Hippocampal formation (tissue), 2 donors: ENCODE measurements at places on chromosomes 2 and 18.

- no peak for DNase-seq
Observed at GRCh38 chr2:134393075-134393461, 139.2 kb downstream of the MGAT5 start.

- no peak for DNase-seq
Observed at GRCh38 chr2:164913640-164914350, 41.5 kb downstream of the SLC38A11 start.

- DNase-seq: peak; percentile 46
Observed at GRCh38 chr2:169397697-169398096, 35.4 kb upstream of the LRP2 start.

- no peak for DNase-seq
Observed at GRCh38 chr2:28577791-28578680, 82.2 kb downstream of the PLB1 start.

GRCh38 chr2:174024524-174025270, 59.5 kb upstream of the SP3 start:
- peak; percentile 14 for DNase-seq

DNA sequence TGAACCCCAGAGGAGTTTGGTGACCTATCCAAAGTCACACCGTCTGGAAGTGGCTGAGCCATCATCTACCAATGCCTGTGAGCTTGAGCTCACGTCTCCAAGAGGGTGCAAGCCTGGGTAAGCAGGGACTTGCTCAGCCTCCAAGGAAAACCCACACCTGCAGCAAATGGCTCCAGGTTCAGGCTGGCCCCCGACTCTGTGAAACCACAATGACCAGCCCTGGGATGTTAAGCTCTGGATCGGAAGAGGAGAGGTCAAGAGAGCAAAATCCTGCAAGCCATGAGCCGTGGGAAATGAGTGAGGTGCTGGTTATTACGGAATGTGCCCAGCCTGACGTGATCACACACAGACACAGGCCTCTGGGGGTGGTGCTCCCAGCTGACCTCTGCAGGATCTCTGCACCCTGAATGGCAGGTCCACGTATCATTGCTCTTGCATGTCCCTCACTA, 94.1 kb upstream of the OTOS start:
- no peak for DNase-seq

DNA sequence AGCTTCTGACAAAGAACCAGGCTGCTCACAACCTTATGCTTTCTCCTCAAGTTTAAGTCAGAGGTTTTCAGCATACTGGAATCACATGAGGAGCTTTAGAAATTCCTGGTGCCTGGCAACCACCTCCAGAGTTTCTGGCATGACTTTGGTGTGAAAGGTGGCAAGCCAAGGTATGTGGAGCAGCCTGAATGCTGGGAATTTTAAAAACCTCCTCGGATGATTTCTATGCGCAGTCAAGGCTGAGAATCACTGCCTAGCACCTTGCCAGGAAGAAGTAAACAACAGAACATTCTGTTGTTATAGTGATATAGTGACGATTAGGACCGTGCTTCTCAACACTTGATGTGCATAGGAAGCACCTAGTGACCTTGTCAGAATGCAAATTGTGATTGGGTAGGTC, 11.7 kb downstream of the CCBE1 start:
- no peak for DNase-seq

- DNase-seq: no peak
Observed at GRCh38 chr18:58499527-58500221, 129.2 kb downstream of the ALPK2 start.

DNA sequence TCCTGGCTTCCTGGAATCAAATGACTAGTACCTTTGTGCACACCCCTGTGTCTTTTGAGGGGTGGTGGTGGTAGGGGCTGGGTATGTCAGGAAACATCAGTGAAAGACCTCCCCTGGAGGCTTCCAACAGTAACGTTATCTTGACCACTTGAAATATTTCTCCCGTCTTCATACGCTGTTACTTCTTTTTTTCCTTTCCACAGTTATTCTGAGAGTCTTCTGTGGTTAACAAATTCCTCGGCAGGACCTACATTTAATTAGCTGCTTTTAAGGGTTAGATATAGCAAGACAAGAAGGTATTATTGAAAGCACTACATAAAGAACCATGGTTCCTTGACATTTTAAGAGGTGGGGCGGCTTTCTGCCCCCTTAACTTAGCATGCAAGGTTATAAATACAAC, 34.6 kb downstream of the UGP2 start:
- DNase-seq: no peak

GRCh38 chr2:96152304-96153161, 7.3 kb upstream of the DUSP2 start:
- no peak for DNase-seq

DNA sequence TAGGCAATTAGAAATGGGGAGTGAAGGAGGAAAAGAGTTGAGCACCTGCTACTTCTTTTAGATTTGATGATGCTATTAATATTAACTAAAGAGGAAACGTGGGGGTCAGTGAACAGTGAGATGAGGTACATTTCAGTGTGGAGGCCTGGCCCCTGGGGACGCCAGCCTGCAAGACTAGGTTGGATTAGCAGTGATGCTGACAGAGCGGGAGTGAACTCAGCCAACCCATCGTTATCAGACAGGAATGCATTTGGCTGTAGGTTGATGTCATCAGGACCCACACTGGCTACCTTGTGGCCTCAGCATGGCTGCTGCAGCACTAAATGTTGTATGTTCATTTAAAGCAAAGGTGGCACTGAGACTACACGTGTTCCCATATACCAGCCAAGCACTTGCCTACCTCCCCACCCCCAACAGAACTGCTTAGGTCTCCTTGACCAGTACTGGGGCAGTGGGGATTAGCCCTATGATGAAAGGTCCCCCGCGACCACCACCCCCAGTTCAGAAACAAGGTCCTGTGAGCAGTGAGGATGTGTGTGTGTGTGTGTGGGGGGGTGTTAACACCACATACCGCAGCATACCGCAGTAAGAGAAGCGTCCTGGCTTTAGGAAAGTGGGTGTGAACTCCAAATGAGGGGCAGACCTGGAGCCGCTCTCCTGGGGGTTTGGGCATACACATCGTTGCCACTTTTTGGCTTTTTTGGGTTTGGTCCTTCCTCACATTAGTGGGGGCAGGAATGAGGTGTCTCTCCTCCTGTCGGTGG, 26.0 kb downstream of the DGKD start:
- no peak for DNase-seq

DNA sequence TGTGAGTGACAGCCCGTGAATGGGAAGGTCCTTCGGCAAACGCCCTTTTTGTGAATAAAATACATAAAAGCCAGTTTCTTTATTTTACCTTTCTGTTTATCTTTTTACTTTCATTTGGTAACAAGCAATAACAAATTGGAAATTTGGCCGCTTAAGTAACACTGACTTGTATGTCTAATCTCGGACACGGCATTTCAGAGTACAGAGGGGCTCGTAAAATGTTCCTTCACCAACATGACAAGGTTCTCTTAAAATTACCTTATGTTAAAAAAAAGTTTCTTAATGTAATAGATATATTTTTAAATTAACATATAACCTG, 558 bp upstream of the NEMP2 start:
- no peak for DNase-seq

DNA sequence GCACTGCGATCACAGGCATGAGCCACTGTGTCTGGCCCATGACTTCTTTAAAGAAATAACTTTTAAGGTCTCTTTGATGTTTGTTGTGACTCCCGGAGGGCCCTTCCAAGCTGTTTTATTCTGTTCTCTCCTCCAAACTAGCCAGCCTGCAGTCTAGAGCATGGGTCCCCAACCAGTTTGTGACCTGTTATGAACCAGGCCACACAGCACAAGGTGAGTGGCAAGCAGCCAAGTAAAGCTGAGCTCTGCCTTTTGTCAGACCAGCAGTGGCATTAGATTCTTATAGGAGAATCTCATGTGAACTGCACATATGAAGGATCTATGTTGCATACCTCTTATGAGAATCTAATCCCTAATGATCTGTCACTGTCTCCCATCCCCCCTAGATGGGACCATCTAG, 223.9 kb upstream of the RGPD4 start:
- no peak for DNase-seq

DNA sequence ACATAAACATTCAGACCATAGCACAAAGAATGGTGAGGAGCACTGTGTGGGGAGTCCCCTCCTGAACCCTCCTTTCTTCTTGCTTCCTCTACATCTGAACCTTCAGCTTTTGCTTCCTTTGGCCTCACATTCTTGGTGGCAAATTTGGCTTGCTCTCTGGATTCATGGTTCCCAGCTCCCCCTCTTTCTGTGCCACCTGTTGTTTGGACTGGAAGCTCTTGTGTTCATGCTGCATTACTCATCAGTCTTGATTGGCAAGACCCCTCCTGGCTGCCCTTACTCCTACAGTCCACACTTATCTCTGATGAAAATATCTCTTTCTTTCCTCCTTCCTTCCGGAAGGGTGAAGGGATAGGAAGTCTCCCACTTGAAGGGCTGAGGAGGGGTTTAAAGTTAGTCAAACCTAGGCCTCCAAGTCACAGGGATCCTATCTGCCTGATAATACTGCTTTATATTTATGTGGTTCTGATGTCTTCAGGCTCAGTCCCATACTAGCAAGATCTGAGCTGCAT, 70.0 kb downstream of the MYO3B start:
- no peak for DNase-seq

DNA sequence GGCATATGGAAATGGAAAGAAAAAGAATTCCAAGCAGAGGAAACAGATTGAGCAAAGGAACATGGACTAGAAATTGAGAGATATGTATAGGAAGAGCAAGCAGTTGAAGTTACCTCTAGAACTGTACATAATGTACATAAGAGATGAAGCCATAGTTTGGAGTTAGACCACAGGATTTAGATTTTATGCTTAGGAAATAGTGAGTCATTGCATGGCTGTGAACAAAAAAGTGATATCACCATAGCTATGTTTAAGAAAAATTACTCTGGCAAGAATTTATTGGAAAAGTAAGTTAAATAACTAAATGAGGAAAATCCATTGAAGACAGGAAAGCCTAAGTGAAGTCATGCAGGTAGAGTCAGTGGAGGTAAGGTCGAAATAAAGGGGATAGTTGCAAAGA, 99.4 kb upstream of the GALNT5 start:
- no peak for DNase-seq

- no peak for DNase-seq
Observed at GRCh38 chr18:62621546-62621945, 93.8 kb upstream of the PHLPP1 start.

DNA sequence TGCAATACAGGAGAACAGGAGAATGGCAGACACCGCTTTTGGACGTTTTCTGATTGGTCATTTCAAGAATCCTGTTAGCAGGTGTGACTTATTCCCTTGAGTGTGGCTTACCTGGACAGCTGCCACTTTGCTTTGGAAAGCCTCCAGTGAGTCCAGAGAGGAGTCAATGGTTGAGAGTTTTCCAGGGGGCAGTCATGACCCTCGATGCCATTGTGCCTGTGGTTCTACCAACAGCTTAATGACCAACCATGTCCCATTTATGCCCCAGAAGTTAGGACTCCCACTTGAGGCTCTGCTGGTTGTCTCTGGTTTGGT, 12.4 kb downstream of the IGFBP2 start:
- no peak for DNase-seq

DNA sequence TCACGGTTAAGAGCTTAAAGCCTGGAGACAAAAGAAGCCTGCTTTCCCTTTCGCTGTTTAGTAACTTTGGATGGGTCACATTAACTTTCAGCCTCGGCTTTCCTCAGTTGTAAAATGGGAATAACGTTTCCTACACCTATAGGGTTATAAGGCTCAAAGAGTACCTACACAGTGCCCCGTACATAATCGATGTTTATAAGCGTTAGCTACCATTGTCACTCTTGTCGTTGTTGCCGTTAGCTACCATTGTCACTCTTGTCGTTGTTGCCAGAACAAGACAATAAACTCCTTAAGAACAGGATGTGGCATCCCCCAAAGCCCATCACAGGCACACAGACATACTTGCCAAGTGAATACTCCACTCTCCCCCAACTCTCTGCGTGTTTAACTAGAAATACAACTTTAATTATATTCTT, 901 bp upstream of the MFSD6 start:
- DNase-seq: peak; percentile 69

DNA sequence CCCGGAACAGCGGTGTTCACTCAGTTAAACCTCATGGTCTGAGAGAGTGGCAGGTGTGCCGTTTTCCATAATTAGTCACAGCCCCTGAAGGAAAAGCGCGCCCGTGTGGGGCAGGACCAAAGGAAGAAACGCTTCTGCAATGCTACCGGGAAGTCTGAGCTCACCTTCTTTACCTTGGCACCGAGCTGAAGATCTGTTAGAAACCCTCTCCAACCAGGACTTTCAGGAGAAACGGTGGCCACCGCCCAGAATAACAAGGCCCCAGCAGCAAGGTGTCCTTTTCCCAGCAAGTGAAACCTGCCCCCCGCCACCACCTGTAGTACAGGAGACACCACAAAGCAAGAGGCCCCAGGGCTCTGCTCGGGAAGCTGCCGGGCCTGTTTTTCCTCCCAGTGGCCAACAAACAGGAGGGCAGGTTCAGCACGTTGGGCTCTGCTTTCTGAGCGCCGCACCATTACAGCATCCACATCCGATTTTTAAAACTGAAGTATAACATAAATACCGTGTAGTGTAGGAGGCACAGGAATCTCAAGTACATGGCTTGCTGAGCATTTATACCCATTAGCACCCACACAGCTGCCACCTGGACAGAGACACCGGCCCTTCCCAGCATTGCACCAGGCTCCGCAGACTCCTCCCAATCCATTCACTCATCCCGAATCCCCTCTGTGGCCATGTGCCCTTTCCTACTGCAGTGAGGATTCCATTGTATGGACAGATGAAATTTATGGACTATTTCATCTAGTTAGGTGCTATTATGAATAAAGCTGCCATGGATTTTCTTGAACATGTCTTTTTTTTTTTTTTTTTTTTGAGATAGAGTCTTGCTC, 121.8 kb upstream of the RIOK3 start:
- no peak for DNase-seq

- no peak for DNase-seq
Observed at GRCh38 chr2:235330775-235331451, 162.9 kb upstream of the AGAP1 start.

DNA sequence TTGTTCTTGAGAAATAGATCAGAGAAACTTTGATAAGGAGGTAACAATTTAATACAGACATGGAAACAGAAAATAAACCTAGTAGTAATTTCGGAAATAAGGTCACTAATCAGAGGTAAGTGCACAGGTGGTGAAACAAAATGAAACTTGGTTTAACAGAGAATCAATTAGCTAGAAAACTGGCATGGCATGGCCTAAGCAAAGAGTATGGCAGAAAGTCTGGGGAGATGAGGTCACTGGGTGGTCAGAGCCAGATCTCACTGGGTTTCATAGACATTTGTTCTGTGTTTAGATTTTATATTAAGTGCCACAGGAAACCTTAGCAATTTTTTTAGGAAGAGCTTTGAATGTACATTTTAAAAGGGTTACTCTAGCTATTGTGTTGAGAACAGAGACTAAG, 1216.0 kb upstream of the PIK3C3 start:
- no peak for DNase-seq

GRCh38 chr2:88024509-88024908, 8.2 kb upstream of the RNU2-63P start:
- DNase-seq: no peak
